ENCODE measurements at places on chromosomes 13 and 19.

DNA sequence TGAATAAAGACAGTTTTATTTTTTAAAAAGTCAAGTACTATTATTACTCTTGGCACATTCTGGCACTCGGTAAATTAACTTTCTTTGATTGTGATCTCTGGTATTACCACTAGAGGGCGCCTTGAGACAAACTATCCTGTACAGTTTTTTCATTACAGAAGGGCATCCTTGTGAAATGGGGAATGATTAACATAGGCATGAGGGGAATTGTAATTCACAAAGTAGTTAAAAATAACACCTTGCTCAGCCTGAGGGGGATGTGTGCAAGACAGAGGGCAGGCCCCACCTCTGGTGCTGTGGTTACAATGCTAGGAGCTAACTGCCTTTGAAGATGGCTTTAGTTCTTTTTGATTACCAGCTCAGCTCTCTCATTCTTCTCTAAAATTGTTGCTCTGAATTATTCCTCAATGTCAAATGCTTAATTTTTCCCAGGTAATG, 24.2 kb upstream of the C1QTNF9B start:
- DNase-seq = peak; percentile 70

DNA sequence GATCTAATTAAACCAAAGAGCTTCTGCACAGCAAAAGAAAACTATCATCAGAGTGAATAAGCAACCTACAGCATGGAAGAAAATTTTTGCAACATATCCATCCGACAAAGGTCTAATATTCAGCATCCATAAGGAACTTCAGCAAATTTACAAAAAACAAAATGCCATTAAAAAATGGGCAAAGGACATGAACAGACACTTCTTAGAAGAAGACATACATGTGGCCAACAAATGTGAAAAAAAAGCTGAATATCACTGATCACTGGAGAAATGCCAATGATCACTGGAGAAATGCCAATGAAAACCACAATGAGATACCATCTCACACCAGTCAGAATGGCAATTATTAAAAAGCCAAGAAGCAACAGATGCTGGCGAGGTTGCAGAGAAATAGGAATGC, 32.5 kb downstream of the ZNF582 start:
- no peak for DNase-seq

DNA sequence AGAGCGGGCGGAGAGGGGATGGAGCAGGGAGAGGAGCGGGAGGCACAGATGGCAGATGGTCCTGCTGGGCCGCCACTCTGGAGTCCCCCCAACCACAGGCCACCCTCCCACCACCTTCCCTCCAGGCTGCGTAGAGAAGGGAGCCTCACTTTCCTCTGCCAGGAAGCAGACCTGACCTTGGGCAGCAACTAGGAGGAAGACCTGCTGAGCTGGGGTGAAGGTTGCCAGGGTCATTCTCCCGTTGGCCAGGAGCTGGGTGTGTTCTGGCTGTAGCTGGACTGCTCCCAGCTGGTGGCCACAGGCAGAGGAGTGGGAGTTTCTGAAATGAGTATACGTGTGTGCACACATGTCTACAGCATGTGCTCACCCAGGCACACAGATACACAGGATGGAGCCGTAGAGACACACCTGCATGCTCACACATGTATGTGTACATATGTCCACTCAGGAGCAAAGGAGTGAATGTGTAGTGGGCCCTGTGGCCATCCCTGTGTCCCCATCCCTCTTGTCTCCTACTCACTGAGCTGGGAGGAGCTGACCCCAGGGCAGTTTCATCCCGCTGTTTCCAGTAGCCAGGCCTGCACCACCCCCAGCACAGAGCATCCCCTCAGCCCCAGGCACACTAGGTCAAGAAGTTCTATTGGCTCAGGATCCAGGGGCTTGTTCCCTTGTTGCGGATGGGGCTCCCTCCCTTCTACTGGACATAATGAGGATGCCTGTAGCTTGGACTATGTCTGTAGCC, 53.0 kb downstream of the CHST8 start:
- no peak for DNase-seq

- no peak for DNase-seq
Measured at GRCh38 chr13:110633776-110634175, 18.4 kb downstream of the NAXD start.

DNA sequence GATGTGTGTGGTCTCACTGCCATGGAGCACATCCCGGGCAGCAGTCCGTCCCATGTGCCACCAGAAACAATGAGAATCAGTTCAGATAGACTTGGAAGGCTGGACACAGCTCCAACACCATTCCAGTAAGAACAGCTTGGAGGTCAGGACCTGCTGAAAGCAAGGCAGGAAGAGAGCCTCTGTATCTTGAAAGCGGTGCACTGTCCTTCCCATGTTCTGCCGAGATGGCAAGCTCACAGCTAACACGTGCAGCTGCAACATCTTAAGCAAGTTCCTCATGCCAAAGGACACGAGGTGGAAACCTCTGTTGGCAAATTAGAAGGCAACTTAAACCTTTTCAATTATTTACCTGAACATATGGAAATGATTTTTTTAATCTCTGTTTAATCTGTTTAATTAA, 175.4 kb downstream of the DLEU7 start:
- no peak for DNase-seq

DNA sequence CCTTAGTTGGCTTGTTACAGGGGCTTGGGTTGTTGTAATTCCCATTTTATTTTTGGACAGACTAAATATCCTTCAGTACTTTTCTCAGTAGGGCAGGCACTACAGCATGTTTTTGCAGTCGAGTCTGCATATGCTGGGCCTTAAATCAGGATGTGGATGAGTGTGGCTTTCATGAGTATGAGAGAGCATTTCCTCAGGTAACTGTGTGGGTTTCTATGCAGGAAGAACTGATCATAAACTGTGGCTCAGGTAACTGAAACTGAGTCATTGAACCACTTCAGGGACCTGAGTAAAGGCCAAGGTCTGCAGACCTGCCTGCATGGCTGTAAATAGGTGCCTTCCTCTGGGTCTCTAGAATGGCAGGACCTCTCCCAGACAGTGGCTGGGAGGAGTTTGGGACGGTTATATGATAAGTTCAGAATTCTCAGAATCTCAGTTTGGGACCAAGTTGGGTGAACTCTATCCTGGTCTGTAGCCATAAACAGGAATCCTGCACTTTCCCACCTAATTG, 112.1 kb downstream of the ZNF737 start:
- DNase-seq = no peak

Measured in putamen (tissue), 1 donor.